Stimulated activated CD4-positive, alpha-beta T cell treated with anti-CD3 and anti-CD28 coated beads, Interleukin-12 subunit alpha, Interleukin-12 subunit beta, amount 100 ng/mL, for 24 hours (primary cell): ENCODE measurements at places on chromosomes 7 and 10.
A peak's percentile ranks its signal among the peaks of the same experiment; 100 is the strongest.

DNA sequence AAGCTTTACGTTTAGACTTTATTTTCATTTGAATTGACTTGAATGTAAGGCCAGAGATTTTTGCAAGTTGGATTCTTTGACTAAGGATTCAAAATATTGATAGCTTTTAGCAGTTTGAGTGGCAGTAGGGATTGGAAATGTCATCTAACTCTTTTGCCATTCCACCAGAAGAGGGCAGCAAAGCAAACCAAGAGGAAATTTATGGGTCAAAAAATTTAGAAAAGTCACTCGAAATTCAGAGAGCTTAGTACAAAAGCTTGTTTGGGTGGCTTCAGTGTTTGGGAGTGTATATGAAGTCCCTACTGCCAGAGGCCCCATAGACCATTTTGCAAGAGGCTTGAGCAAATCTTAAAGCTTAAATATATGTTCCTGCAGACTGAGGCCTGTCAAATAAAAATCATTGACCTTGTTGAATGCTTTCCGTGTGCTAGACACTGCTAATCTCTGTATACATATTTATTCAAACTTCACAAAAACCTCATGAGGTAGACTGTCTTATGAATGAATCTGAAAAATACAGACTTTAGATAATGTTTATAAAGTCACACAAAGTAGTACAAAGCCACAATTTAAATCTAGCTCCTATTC is 44.6 kb upstream of the RSBN1L start:
- DNase-seq = no peak

- DNase-seq = no peak
These were observed 45.5 kb upstream of the RHOBTB1 start for GRCh38 chr10:60989400-60989876.

- DNase-seq = no peak
These were observed 13.5 kb downstream of the SLC25A13 start for GRCh38 chr7:96308253-96308949.

GRCh38 chr10:42932116-42932515 is 144.8 kb upstream of the RET start:
- no peak for DNase-seq

GRCh38 chr10:17676919-17677318 is 33.0 kb downstream of the STAM start:
- no peak for DNase-seq

DNA sequence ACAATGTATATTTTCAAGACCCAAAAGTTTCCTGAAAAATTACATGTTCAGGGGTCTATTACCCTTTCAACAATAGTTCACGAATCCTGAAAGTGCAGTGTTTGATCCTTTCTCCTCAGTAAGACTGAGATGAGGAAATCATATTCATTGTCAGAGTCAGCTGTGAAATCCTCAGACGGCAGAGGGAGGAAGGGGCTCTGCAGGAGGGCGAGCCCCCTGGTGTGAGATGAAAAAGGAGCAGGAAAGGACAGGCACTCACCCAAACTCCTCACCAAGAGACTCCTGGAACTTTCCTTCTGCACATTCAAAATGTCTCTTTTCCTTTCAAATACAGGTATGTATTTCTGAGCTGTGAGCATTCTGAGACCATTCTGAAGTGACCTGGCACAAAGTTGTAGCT is 150.3 kb upstream of the HABP2 start:
- no peak for DNase-seq

GRCh38 chr10:6915307-6915706 is 335.2 kb upstream of the PRKCQ start:
- no peak for DNase-seq

DNA sequence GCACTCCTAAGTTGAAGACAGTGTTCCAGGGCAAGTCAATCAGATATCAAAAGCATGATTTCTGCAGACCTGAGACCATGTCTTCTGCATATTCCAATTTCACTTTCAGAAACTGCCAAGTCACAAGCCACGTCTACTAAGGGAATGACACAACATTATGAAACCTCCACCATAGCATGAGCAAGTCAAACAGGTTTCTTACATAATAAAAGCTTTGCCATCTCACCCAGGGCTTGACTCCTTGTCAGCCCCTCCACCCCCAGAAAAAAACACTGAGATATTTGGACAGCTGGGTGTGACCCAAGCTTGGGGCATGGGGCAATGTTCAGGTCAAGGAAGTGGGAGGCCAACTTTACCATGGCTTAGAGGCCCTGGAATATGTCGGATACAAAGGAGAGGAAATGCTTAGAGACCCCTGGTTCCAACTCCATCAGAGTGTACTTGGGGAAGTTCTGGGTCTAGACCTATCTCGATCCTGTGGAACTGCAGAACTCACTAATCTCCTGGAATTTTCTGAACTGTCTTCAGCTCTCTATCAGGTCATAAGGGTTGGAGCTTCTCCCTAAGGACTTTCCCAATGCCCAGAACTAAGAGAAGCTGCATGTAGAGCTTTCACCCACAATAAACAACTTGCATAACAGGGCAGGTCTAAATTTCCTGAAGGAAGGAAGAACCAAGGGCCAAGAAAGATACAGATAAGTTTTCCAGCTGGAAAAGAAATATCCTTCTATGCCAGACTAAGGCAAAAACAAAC is 80.6 kb upstream of the NAMPT start:
- DNase-seq = no peak

DNA sequence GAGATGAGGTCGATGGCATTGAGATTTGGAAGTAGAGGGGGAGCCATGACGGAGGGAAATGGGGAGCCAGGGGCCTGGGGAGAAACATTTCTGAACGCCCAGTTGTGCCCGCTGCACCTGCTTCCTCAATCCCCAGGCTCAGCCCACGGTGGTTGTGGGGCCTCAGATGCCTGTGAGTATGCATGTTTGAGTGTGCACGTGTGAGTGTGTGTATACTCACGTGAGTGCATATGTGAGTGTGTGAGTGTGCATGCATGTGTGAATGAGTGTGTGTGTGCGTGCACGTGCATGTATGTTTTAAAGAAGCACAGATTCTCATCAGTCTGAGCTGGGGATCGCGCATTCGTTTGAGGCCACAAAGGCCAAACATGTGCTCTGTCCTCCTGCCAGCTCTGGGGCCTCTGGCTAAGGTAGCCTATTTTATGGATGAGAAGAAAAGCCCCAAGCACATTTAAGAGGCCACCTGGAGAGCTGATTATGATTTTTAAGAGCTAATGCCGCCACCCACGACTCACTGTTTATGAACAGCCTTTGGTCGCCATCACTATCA is 154.8 kb downstream of the ARHGAP12 start:
- no peak for DNase-seq

GRCh38 chr10:115948465-115948864 is 324.5 kb downstream of the GFRA1 start:
- no peak for DNase-seq

- no peak for DNase-seq
These were observed 61.6 kb downstream of the LSM5 start for GRCh38 chr7:32428546-32428945.

- no peak for DNase-seq
These were observed 107.9 kb downstream of the PPP1R17 start for GRCh38 chr7:31794851-31795344.

DNA sequence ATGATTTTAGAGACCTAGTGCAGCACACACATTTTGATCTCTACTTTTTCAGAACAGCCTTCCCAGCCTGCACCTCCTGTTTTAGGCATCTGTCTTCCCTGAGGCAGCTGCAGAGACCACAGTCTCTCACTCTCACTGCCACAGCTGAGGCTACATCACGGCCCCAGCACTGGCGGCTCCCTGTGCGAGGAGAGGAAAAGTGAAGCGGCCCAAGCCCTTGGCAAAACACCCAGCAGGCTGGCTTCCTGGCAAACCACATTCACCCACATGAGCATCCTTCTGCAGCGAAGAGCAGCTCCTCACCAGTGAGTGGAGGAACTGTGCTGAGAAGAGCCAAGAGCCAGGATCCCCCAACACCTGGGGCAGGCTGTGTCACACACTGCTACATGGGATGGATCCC is 14.0 kb downstream of the HUS1 start:
- DNase-seq = no peak

GRCh38 chr10:103238506-103239252 is 7.0 kb upstream of the RPEL1 start:
- DNase-seq = no peak

GRCh38 chr7:96033009-96033598 is 260.8 kb downstream of the DYNC1I1 start:
- DNase-seq = no peak

DNA sequence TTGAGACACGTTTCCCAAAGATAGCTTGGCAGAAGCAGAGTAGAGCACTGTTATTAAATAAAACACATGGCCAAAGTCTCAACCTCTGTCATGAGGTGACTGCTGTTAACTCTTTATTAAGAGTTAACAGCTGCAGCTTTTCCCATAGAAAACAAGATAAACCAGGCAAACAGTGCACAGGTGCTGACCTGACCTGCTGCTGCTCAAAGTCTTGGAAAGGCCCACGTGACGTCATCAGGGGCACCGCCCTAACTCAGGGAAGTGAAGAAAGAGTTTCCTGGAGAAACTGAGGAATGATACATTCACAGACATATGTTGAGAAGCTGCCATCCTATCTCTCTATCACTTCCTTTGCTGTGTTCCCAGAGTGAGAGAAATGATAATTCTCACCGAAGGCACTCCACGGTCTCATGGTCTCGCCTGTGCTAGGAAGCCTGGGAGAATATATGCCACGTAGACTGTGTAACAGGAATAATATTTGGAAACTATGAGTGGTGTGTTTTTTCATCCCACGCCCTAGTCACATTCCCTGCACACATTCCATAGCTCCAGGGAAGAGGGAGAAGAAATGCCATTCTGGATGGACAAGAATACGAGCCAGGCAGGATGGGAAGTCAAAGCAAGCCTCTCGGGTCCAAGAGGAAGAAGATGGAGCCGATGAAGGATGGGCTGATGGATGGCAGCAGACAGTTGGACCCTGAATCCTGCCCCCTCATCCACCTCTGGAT is 146.2 kb upstream of the NFE2L3 start:
- no peak for DNase-seq

DNA sequence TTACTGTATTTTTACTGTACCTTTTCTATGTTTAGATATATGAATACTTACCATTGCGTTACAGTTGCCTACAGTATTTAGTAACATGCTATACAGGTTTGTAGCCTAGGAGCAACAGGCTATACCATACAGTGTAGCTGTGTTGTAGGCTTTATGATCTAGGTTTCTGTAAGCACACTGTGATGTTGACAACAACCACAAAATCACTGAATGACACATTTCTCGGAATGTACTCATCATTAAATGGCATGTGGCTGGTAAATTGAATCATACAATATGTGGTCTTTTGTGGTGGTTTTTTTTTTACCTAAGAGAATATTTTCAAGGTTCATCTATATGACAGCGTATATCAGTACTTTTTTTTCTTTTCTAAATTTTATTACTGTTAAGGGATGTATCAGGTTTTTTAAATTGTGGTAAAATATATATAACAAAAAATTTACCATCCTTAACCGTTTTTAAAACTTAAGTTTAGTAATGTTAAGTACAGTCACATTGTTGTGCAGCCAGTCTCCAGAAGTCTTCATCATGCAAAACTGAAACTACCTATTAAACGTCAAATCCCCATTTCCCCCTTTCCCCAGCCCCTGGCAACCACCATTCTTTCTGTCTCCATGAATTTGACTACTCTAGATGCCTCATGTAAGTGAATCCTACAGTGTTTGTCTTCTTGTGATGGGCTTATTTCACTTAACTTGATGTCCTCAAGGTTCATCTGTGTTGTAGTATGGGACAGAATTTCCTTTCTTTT is 21.5 kb downstream of the BTAF1 start:
- no peak for DNase-seq

DNA sequence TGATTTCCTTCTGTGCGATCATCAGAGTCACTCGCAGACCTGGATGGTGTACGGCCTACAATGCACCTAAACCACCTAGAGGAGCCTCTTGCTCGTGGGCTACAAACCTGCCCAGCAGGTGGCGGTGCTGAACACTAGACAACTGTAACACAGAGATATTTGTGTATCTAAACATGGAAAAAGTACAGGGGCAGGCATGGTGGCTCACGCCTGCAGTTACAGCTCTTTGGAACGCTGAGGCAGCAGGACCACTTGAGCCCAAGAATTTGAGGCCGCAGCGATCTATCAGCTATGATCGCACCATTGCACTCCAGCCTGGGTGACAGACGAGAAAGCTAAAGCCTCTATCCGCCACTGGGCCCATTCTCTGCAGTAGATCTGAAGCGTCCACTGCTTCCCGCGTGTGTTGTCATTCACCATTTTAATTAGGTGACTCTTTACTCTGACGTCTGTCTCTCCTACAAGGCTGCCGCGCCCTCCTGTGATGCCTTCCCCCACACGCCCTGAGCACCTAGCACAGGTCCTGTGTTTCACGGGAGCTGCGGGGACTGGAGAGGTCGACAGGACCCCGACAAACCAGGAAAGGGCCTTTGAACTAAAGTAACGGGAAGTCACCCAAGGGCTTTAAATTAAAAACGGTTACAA is 774 bp downstream of the TUBGCP2 start:
- peak; percentile 52 for DNase-seq
